Stimulated activated CD8-positive, alpha-beta memory T cell treated with anti-CD3 and anti-CD28 coated beads, Interleukin-7, amount 100 ng/mL, for 1 hour (primary cell): ENCODE measurements at places on chromosomes 6 and 20.

- no peak for DNase-seq
Observed at GRCh38 chr6:2854396-2854982, 12.8 kb upstream of the SERPINB1 start.

DNA sequence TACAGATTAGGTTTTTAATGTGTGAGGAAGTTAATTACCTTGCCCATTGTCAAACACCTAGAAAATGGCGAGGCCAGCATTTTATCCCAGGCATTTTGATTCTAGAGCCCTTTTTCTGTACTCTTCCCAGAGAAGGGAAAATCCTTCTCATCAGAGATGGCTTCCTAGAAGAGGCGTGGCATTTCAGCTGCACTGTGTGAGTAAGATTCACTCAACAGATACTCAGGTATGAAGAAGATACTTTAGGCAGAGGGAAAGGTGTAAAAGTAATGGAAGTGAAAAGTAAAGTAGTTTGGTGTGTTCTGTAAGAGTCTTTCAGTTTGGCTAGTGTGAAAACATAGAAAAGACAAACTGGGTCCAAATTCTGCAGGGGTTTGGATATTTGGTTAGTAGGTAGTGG, 113.8 kb downstream of the MAP3K4 start:
- no peak for DNase-seq

- DNase-seq, result no peak
Observed at GRCh38 chr6:43913375-43914271, 143.6 kb downstream of the VEGFA start.

DNA sequence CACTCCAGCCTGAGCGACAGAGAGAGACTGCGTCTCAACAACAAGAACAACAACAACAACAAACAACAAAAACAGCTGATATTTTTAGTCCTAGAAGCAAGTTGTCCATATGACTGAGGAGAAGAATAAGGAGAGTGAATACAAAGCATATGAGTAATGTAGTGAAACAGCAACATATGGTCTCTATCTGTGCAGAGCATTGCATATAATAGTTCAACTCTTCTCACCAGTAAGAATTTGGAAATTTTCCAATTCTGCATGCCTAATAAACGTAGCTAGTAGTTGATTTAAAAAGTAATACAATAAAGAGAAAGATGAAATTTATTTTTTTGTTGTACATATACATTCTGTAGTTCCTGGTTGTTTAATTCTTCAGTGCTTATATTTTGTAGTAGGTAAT, 129.7 kb upstream of the FAM83B start:
- no peak for DNase-seq

GRCh38 chr20:44648579-44648978, 2.9 kb downstream of the ADA start:
- DNase-seq, result no peak

DNA sequence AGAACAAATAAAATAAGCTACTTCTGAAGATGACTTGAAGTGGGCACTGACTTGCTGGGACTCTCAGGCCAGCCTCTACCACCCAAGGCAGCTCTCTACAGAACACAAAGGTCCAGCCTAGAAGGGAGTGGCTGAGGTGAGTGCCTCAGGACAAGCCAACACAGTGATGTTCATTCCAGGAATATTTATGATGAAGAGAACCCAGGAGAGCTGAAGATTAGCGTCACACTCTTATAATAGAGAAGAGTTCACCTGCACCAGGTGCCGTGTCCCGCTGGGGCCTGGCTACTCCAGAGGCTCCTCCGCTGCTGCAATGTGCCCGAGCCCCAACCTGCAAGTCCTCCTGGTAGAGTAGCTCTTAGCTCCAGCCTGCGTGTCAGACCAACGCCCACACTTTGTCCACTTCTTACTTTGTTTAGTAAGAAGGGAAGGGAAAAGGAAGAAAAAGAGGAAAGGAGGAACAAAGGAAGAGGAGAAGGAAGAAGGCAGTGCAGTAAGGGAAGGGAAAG, 182.4 kb upstream of the QKI start:
- no peak for DNase-seq

- no peak for DNase-seq
Observed at GRCh38 chr20:55211481-55211880, 736.1 kb downstream of the DOK5 start.

DNA sequence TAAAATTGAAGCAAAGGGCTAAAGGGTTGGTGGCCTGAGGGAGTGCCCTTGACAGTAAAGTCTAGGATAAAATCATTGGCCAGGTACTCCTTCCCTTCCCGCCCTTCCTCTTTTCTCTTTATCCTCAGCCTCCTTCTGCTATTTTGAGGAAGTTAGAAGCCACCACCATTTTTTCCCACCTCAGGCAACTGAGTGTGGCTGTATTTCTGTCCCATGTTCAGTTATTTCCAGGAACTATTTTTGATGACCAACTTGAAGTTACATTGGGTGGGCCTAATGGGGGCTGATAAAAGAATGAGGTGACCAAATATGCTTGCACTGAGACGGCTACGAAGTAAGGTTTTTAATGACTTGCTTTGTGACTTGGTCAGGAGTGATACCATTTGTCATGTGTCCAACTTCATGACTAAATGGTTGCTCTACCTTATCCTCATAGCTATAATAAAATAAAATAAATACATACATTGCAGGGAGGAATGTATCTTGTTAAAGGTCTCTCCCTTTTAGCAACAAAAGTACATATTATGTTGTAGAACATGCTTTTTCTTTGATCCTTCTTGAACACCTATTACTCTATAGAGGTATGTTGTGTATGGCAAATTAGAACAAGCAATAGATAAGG, 12.0 kb downstream of the PTPN1 start:
- no peak for DNase-seq

- no peak for DNase-seq
Observed at GRCh38 chr6:41781366-41781730, 766 bp downstream of the PRICKLE4 start.

GRCh38 chr6:135185483-135185882, 4.4 kb downstream of the MYB start:
- DNase-seq, result no peak

- DNase-seq, result no peak
Observed at GRCh38 chr6:100342830-100343229, 121.9 kb downstream of the SIM1 start.

GRCh38 chr6:31968791-31969711, 2.9 kb downstream of the DXO start:
- DNase-seq, result no peak

GRCh38 chr6:26233649-26234420, 131.2 kb upstream of the BTN3A2 start:
- no peak for DNase-seq

DNA sequence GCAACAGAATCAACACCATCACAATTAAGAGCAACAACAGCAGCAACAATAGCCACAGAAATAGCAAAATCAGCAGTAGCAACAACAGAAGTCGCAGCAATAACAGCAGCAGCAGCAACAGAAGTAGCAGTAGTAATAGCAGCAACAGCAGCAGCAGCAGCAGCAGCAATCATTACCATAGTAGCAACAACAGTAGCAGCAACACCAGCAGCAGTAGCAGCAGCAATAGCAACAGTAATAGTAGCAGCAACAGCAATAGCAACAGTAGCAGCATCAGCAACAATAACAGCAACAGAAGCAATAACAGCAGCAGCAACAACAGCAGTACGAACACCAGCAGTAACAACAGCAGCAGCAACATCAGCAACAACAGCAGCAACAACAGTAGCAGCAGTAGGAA, 39.8 kb downstream of the SLC22A2 start:
- DNase-seq, result no peak

GRCh38 chr6:100592929-100593328, 128.2 kb upstream of the SIM1 start:
- DNase-seq, result no peak

DNA sequence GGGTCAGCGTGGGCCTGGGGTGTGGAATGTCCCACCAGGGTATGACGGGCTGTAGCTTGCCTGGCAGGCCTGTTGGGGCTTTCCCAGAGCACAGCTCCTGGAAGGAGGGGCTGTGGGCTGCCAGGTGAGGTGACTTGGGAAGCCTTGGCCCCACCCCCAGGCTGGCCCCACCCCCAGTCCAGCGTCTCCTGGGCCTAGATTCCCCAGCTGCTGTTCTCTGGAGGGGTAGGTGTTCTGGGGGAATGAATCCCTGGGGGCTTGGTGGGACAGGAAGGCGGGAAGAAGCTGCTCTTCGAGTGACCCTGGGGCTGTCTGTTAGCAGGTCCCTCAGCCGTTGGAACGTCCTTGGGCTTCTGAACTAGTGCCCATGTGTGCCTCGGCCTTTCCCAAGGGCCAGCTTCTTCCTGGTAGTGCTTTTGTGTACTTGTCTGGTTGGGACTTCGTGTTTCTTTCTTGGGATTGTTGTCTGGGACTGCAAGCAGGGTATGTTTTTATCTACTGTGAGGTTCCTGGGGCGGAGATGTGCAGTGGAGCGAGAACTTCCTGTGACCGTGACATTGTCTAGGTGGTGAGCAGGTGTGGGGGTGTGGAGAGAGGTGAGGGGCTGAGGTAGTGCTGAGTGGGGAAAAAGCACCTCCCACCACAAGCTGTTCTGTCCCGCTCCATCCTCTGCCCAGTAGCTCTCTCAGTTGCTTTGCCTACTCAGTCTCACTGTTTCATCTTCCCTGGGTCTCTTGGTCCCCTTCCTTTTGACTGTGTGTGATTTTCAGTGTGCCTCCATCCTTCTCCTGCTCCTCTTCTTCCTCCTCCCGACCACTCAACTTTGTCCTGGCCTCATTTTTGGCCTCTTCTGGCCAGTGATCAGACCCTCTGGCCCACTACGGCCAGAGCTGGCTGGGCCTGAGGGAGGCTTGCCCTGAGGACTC, 1.3 kb upstream of the DDR1 start:
- DNase-seq, result no peak

- DNase-seq, result no peak
Observed at GRCh38 chr20:33679758-33680485, 5.7 kb upstream of the NECAB3 start.
